ENCODE measurements at places on chromosomes 13 and 19.

GRCh38 chr13:43520351-43520750 lies 266.4 kb downstream of the ENOX1 start:
- DNase-seq: no peak

DNA sequence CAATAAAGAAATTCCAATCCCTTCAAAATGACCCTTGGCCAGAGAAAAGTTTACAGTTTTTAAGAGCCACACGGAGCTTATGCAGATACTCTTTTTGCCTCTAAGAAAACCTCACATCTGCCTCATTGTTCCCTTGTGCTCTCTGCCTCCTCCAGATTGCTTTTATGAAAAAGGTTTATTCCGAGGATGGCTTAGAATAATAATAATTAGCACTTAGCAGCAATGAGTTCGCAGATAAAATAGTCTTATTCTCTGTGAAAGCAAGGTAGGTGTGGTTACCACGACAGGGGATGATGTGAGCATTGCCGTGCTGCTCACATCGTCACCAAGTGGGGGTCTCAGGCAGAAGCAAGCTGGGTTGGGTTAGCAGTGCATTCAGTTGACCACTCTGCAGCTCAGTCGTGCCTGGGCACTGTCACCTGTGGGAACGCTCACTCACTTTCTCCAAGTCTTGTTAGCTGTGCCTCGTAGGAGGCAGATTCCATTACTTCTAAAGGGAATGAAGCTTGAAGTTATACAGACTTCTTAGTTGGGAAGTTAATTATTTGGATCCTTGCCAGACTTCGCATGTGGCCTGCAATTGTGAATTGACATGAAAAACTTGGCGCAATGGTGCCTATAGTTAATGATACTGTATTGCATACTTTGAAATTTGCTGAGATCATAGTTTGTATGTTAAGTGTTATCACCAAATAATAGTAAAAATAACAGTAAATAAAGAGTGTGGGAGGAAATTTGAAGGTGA lies 157.2 kb downstream of the MYO16 start:
- no peak for DNase-seq

DNA sequence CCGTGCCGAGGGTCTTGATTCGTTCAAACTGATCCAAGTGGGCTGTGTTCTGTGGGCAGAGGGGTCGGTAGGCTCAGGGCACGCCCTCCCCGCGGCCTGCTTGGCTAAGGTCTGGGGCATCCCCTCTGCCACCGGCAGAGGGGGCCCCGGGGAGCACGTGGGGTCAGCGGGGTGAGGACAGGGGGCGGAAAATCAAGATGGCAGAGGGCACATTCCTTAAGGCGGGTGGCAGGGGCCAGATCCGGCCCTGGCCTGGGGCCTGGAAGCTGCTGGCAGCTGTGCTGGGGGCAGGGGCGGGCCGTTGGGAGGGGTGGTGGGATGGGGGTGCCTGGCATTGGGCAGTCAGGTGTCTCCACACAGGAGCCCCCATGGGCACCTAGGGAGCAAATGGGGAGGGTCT lies 10.7 kb downstream of the PRKACA start:
- no peak for DNase-seq

- no peak for DNase-seq
These were observed 203.8 kb downstream of the MZT1 start for GRCh38 chr13:72523593-72523992.

DNA sequence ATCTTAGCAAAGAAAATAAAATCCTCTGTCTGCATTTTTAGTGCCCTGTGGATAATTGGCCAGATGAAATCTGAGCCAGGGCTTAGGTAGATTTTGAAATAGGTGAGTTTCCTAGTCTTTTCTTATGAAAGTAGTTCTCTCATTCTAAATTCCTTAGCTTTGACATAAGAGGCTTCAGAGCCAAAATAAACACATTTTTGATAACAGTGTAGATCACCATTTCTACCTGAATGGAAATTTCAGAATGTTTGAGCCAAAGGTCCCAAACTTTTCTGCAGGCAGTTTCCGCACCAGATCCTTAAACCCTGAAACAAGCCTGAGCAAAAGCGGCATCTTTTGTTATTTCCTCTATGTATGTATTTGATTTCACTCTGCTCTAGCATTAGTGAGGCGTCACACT lies 551.2 kb downstream of the EFNB2 start:
- no peak for DNase-seq

DNA sequence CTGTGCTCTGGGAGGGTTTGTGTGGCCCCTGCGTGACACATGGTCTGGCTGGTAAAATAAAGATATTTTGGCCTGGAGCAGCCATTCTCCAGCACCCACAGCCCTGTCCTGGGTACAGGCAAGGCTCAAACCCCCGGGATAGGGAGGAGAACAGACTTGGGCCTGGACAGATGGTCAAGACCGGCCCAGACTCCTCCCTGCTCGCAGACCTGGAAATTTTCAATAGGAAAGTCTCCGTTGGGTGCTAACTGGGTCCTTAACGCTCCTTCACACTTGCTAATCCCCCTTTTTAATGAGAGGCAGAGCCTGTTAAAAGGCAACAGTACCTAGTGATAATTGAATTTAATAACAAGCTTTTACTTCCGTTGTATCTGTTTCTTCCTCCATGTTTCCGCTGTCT lies 2.5 kb downstream of the PALM start:
- DNase-seq: no peak

- DNase-seq: peak; percentile 1
These were observed 21.5 kb upstream of the SGCG start for GRCh38 chr13:23159205-23159759.

DNA sequence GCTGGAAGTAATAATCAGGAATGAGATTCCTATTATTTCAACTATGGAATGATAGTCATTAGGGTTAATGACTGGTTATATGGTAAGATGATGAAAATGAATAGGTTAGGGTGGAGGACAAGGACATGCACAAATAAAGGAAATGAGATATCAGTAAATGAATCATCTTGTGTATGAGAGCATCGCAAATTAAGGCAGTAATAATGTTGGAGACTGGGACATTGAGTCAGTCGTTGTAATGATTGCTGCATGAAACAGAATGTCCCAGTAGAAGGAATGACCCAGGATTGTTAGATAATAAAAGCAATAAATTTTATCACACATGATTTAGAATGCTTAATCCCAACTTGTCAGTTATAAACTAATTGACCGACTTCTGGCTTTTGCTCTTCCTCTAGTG lies 1733.7 kb upstream of the PCDH20 start:
- DNase-seq: no peak

DNA sequence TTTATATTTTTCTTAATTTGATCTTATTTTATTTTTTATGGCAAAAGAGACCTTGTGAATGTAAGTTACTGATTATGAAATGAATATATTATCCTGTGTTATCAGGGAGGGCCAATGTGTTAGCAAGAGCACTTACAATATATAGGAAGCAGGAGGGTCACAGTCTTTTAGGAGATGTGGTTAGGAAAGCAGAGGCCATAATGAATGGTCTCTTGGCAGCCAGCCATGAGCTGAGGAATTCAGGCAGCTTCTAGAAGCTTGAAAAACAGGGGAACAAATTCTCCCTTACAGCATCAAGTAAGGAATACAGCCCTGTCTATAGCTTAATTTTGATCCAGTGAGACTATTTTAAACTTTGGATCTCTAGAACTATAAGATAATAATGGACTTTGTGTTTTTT lies 2374.6 kb downstream of the PCDH9 start:
- no peak for DNase-seq

DNA sequence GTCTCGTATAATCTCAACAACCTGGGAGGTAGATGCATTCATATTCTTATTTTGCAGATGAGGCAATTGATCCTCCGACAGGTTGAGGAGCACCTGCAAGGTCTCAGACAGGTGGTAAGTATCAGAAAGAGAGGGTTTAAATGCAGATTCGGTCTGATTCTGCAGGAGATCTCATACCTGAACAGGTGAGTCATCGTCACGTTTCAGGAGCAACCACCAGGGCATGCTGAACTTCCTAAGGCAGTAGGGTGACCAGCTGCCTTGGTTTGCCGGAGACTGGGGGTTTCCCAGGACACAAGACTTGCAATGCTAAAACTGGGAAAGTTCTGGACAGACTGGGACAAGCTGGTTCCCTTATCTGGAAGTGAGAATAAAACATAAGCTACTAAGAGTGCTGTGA lies 68.8 kb upstream of the TSHZ3 start:
- DNase-seq: no peak

GRCh38 chr13:114064450-114065140 lies 67.8 kb downstream of the RASA3 start:
- DNase-seq: no peak

DNA sequence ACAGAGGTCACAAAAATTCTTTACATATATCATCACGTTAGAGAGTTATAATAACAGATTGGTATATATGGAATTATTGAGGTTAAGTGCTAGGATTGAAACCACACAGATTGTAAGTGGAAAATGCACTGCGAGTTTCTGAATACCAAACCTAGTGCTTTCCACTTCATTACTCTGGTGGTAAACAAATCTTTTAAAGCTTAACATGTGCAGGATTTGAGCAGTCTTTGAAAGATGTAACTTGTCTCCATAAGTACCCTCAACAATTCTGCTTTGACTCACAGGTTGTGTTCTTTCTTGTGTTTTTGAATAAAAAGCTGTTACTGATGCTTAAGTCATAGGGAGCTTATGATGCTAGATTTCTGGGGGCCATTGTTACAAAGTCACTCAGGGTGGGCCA lies 314.7 kb upstream of the DACH1 start:
- no peak for DNase-seq

DNA sequence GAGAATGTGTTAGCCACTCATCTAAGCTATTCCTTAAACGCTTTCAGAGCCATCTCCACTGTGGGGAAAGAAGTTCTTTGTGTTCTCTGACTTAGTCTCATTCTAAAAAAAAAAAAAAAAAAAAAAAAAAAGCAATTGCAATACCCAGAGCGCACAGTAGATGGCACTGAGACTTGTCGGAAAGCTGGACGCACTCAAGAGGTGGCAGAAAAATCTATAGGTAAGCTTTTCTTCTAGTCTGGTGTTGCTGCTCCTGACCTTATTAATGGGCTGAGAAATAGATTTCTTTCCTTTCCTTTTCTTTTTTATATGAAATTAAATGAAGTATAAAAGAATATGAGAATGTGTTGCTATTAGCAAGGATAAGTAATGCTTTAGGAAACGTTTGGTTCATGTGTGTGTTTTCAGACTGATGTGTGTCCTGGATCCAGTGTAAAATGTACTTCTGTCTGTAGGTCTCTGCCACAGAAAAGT lies 4.7 kb upstream of the GJB2 start:
- DNase-seq: peak; percentile 60

DNA sequence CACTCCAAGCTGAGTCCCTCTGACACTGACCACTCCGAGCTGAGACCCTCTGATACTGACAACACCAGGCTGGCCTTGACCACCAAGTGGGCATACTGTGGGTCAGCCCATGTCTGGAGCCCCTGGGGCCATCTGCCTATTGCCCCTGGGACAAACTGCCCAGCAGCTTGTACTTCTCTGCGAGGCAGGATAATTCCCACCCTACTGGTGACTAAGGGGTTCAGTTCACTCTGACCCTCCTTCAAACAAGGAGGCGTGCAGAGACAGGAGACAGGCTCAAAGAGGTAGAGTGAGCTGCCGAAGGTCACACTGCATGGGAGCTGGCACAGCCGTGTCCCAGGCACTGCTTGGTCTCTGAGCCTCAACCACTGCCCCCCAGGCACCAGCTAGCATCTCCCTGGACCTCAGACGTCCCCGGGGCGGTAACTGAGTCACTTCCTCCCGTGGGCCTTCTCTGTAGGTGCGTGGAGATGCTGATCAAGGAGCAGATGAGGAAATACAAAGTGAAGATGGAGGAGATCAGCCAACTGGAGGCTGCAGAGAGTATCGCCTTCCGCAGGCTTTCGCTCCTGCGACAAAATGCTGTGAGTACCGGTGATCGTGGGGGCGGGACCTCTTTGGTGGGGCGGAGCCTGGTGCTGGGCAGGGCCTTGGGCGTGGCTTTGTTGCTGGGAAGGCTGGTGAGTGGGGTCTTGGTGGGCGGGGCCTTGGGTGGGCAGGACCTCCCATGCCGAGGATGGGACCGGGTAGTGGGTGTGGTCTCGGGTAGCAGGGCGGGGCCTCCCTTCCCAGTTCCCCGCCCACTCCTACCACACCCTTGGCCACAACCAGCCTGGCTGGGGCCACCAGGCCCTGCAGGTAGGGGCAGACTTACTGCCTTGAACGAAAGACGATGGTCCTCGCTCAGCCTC lies 5.8 kb upstream of the USE1 start:
- DNase-seq: peak; percentile 51

GRCh38 chr13:39600766-39601165 lies 2.2 kb downstream of the LHFPL6 start:
- no peak for DNase-seq

- DNase-seq: no peak
These were observed 32.7 kb upstream of the SOX1 start for GRCh38 chr13:112034231-112034630.

DNA sequence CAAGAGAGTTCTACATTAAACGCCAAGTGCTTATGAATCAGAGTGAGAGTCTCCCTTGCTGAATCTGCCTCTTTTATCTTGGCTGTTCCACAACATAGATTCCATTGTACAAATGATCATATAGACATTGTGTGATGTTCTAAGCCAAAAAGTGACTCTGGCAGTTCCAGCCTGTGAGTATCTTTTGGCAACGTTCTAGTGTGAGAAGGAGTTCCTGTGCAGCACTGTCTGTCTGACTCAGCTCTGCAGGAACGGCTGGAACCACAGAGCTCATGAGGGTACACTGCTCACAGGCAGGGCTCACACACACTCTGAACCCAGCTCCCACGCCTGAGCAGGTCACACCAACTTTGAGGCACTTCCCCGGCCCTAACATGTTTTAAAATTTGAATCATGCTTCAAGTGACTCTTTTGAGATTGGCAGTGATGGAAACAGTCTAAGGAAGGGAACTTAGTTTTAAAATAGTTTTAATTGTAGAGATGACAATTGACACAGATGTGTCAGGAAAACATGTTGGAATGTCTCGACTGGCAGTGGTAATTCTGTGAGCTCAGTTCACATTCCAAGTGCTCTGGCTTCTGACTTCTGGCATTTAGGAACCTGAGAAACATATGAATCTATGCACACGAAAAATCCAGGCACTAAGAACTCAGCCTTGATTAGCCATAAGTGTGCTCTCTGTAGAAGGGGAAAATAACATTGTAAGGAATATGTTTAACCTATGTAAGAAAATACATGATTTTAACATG lies 272.0 kb downstream of the UQCRFS1 start:
- no peak for DNase-seq

DNA sequence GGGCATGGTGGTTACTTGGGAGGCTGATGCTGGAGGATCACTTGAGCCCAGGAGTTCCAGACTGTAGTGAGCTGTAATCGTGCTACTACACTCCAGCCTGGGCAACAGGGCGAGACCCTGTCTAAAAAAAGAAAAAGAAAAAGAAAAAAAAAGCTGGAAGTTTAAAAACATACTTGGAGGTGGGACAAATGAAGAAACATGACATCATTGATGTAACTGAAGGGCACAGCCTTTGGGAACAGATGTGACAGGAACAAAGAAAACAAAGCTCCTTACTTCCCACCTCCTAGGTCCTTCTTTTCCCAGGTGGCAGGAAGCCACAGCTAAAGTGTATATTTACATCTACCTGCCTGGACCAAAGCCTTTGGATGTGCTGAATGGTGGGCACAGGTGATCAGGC lies 1.9 kb downstream of the PEX11G start:
- no peak for DNase-seq

- DNase-seq: no peak
These were observed 393.5 kb upstream of the GPC6 start for GRCh38 chr13:92833071-92833470.

DNA sequence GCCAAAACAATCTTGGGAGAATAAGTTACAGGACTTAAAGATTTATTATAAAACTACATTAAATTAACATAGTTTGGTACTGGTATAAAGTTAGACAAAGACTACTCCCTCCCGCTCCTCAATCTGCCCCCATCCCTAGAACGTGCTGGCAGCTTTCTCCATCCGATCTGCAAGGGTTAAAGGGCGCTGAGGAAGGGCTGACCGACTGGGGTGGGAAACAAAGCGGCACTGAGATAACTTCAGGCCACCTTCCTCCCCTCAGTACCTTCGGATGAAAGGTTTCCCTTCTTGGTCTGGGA lies 790 bp upstream of the SUGT1 start:
- DNase-seq: no peak
